Posterior vena cava (tissue), 2 donors: ENCODE measurements at places on chromosomes 4 and X. TPM values are rescaled to one million over a fixed set of nuclear protein-coding genes. Genes with fewer than 3 reads are reported as not detected.

Gene S100G
- not detected for total RNA-seq

Gene RASGEF1B
- total RNA-seq = 12.9 TPM

DNA sequence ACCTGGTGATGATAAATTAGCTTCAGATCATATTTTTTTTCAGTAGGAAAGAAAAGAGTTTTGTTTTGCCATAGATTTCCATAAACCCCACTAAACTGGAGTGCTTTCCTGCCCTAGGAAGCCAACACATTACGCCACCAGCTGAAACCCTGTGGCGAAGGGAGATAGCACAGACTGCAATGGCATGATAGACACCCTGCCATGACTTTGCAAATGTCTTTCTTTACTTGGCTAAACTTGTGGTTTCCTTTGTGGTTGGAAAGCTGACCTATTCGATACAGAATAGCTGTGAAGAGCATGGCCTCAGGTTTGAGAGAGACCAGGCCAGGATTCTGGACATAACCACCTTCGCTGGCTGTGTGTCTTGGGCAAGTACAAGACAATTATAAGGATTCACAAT lies 19.1 kb downstream of the MFAP3L start:
- DNase-seq = no peak

GRCh38 chrX:16796298-16796697 lies 10.0 kb downstream of the TXLNG start:
- no peak for DNase-seq

DNA sequence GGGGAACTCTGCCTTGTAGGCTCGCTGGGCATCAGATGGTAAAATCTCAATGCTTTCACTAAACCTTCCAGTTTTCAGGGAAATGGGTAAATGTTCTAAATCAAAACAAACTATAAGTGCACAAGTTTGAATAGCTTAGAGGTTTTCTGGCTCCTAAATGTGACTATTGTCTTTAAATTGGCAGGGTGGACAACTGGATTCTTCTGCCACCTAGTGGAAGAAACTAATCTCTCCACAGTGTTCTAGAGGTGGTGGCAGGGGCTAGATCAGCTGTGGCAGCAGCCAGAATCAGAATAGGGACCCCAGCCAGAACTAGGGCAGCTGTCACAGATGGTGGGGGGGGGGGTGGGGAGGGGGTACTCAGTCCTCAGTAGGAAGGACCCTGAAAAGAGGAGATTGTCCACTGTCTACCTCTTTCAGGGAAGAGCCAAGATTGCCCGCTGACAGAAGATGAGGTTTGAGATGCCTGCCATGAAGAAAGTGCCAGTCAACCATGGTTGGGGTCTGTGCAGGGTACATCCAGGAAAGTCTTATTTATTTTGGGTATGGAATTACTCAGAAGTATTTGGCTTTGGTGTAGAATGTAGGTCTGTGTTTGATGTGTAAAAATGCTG lies 201.4 kb downstream of the CCNG2 start:
- DNase-seq = no peak
